ENCODE measurements at places on chromosomes 2 and 18.

- DNase-seq: no peak
Measured at GRCh38 chr2:173218326-173219056, 136.2 kb upstream of the CDCA7 start.

DNA sequence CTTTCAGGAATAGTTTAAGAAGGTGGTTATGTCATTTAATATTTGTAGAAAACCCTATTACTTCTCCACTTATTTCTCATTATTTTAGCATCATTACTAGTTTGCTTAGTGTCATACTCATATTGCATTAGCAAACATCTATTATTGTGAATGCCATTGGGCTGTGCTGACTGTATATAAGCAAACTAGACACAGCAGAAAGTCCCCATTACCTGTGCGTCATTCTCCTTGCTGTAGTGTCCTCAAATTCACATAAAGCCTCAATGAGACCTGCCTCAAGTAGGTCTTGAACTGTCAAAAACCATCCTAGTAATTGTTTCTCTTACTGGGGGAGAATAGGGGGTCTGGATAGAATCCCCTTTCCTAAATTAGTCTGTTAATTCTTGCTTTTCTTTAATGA is 43.6 kb downstream of the MALT1 start:
- no peak for DNase-seq

GRCh38 chr2:85878719-85879370 is 9.9 kb downstream of the ST3GAL5 start:
- no peak for DNase-seq

DNA sequence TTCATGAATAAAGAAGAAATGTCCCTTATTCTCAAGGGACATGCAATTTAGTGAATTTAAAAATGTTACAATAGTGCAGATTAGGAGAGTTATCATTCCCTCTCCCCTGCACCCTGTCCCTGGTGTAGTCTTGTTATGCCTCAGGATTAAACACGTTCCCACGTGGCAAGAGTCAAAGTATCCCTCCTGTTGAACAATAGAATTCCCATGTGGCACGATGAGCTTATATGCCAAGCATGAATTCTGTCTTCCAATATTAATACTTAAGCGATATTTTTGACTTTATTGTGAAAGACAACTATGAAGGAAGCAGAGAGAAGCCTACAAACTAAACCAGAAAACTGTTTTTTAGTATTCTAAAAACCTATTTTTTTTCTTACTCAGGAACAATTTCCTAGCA is 36.7 kb upstream of the SPAG16 start:
- DNase-seq: no peak

- DNase-seq: no peak
Measured at GRCh38 chr2:209773377-209773776, 1.7 kb downstream of the UNC80 start.

GRCh38 chr18:48328473-48329210 is 80.5 kb downstream of the ZBTB7C start:
- no peak for DNase-seq

DNA sequence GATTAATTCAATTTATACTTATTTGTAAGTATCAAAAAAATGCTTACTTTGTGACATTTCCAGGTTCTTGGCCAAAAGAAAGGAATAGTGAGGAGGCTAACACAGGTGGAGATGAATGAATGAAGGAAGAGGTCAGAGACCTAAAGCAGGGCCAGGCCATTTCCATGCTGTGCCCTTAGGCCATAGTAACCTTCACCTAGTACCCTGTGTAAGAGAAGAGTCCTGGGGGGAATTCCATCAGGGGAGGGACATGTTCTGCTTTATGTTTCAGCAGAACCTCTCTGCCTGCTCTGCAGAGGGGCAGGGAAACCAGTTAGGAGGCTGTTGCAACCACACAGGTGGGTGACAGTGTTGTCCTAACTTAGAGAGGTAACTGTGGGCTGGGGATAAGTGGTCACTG is 204.2 kb upstream of the CDH20 start:
- no peak for DNase-seq

Data from stimulated activated CD4-positive, alpha-beta T cell treated with anti-CD3 and anti-CD28 coated beads, Interleukin-4, amount 100 ng/mL, for 24 hours (primary cell).